ENCODE measurements at places on chromosomes 16 and 17.

DNA sequence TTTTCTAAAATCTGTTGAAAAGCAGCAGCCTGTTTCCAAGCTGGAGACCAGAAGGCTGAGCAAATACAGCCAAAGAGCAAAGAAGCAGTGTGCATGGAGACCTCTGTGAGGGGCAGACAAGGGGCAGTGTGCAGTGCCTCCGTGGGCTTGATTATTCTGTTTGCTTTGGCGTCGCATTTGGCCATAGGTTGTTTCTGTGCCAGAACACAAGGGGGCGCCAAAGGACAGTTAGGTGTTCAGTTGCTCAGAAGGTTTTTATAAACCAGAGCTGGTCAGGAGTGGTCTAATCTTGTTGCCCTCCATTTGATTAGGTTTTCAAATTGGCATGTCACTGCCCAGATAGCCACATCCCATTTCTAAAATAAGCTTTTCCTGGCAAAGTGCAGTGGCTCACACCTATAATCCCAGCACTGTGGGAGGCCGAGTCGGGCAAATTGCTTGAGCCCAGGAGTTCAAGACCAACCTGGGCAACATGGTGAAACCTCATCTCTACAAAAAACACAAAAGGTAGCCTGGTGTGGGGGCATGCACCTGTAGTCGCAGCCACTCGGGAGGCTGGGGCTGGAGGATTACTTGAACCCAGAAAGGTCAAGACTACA, 10.6 kb downstream of the MYH3 start:
- DNase-seq = peak; percentile 60
- peaks cover 4% of the 10 kb centered on the region for H3K36me3 ChIP-seq
- H3K4me1 ChIP-seq = no peaks in the 10 kb centered on the region
- H3K27me3 ChIP-seq = no peaks in the 10 kb centered on the region
- no peak overlapping the region for H3K27ac ChIP-seq

DNA sequence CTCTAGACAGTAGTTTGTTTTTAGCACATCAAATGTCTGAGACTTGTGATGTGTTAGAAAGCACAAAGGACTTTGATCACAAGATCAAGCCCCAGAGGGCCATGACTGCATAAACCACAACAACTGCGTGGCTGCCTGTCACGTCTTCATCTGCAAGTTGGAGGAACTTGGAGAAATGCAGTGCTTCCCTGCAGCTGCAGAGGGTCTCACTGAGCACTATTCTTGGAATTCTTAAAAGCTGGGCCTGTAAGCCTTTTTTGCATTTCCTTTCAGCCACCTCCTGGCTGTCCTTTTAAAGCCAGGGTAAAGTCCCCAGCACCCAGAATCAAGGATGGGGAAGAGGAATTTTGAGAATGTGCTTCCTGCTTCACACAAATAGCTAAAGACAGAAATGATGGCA, 431.3 kb downstream of the MAF start:
- H3K27ac ChIP-seq = no peak overlapping the region
- DNase-seq = peak; percentile 11
- H3K4me1 ChIP-seq = peaks cover 14% of the 10 kb centered on the region
- no peak overlapping the region for H3K4me3 ChIP-seq

- no peak for DNase-seq
- H3K4me1 ChIP-seq = peaks cover 28% of the 10 kb centered on the region
- no peaks in the 10 kb centered on the region for H3K36me3 ChIP-seq
- no peak overlapping the region for H3K4me3 ChIP-seq
- peaks cover 2% of the 10 kb centered on the region for H3K27me3 ChIP-seq
Measured at GRCh38 chr17:83195330-83196023, 116.1 kb downstream of the METRNL start.

GRCh38 chr17:6639586-6640535, 650 bp downstream of the KIAA0753 start:
- peaks cover 28% of the 10 kb centered on the region for H3K36me3 ChIP-seq
- H3K27ac ChIP-seq = peak overlapping the region; percentile 99
- peak overlapping the region; percentile 97 for H3K4me3 ChIP-seq
- H3K27me3 ChIP-seq = no peaks in the 10 kb centered on the region

- no peaks in the 10 kb centered on the region for H3K27me3 ChIP-seq
- no peak for DNase-seq
- H3K36me3 ChIP-seq = no peaks in the 10 kb centered on the region
- H3K4me1 ChIP-seq = no peaks in the 10 kb centered on the region
Measured at GRCh38 chr16:78996790-78997189, 603.7 kb downstream of the MAF start.

GRCh38 chr16:5460701-5461100, 363.1 kb upstream of the EEF2KMT start:
- no peaks in the 10 kb centered on the region for H3K4me1 ChIP-seq
- H3K36me3 ChIP-seq = no peaks in the 10 kb centered on the region
- H3K27me3 ChIP-seq = peaks cover 1% of the 10 kb centered on the region
- H3K27ac ChIP-seq = no peak overlapping the region
- H3K4me3 ChIP-seq = no peak overlapping the region
- no peak for DNase-seq

- no peaks in the 10 kb centered on the region for H3K36me3 ChIP-seq
- no peaks in the 10 kb centered on the region for H3K27me3 ChIP-seq
- no peak overlapping the region for H3K4me3 ChIP-seq
- no peak overlapping the region for H3K27ac ChIP-seq
Measured at GRCh38 chr17:73564843-73565242, 79.4 kb downstream of the SDK2 start.

DNA sequence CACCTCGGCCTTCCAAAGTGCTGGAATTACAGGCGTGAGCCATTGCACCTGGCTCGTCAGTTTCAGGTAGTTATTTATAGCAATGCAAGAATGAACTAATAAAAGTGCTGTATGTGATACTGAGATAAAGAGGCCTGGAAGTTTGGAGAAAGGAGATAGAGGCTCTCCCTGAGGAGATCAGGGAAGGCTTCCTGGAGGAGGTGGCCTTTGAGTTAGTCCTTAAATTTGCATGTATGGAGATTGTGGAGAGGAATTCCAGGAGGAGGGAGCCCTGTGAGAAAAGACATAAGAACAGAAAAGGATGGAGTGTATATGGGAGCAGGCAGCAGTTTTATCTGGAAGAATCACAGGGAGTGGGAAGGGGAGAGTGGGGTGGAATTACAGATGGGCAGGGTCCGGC, 276.6 kb upstream of the EEF2KMT start:
- no peak for DNase-seq
- H3K27ac ChIP-seq = no peak overlapping the region
- no peaks in the 10 kb centered on the region for H3K36me3 ChIP-seq
- no peaks in the 10 kb centered on the region for H3K4me1 ChIP-seq

GRCh38 chr16:57822856-57823255, 20.6 kb upstream of the KIFC3 start:
- H3K27me3 ChIP-seq = peaks cover 12% of the 10 kb centered on the region
- DNase-seq = no peak
- H3K4me1 ChIP-seq = no peaks in the 10 kb centered on the region
- no peak overlapping the region for H3K27ac ChIP-seq
- H3K4me3 ChIP-seq = no peak overlapping the region

- H3K27me3 ChIP-seq = peaks cover 4% of the 10 kb centered on the region
- H3K4me3 ChIP-seq = no peak overlapping the region
- H3K4me1 ChIP-seq = no peaks in the 10 kb centered on the region
- no peaks in the 10 kb centered on the region for H3K36me3 ChIP-seq
Measured at GRCh38 chr16:66070140-66070917, 296.2 kb upstream of the CDH5 start.

- no peak for DNase-seq
- H3K36me3 ChIP-seq = peaks cover 52% of the 10 kb centered on the region
- no peak overlapping the region for H3K27ac ChIP-seq
- no peaks in the 10 kb centered on the region for H3K4me1 ChIP-seq
- no peaks in the 10 kb centered on the region for H3K27me3 ChIP-seq
- no peak overlapping the region for H3K4me3 ChIP-seq
Measured at GRCh38 chr17:37261286-37261685, 114.5 kb upstream of the C17orf78 start.

- no peaks in the 10 kb centered on the region for H3K4me1 ChIP-seq
- H3K27me3 ChIP-seq = no peaks in the 10 kb centered on the region
- no peak for DNase-seq
- H3K27ac ChIP-seq = no peak overlapping the region
- H3K4me3 ChIP-seq = no peak overlapping the region
- H3K36me3 ChIP-seq = no peaks in the 10 kb centered on the region
Measured at GRCh38 chr16:7185689-7186088, 147.0 kb upstream of the RBFOX1 start.

GRCh38 chr16:81493755-81494433, 49.3 kb downstream of the CMIP start:
- H3K36me3 ChIP-seq = peaks cover 2% of the 10 kb centered on the region
- no peak overlapping the region for H3K4me3 ChIP-seq
- peak overlapping the region; percentile 1 for H3K27ac ChIP-seq
- no peaks in the 10 kb centered on the region for H3K27me3 ChIP-seq
- peaks cover 14% of the 10 kb centered on the region for H3K4me1 ChIP-seq

GRCh38 chr17:57078274-57078673, 6.8 kb upstream of the AKAP1 start:
- H3K4me1 ChIP-seq = peaks cover 6% of the 10 kb centered on the region
- peaks cover 27% of the 10 kb centered on the region for H3K27me3 ChIP-seq
- no peak for DNase-seq
- H3K36me3 ChIP-seq = no peaks in the 10 kb centered on the region

- H3K27me3 ChIP-seq = peaks cover 7% of the 10 kb centered on the region
- no peak overlapping the region for H3K4me3 ChIP-seq
- H3K4me1 ChIP-seq = no peaks in the 10 kb centered on the region
- H3K27ac ChIP-seq = no peak overlapping the region
- no peak for DNase-seq
- no peaks in the 10 kb centered on the region for H3K36me3 ChIP-seq
Measured at GRCh38 chr17:42167807-42168206, 13.0 kb upstream of the RAB5C start.

DNA sequence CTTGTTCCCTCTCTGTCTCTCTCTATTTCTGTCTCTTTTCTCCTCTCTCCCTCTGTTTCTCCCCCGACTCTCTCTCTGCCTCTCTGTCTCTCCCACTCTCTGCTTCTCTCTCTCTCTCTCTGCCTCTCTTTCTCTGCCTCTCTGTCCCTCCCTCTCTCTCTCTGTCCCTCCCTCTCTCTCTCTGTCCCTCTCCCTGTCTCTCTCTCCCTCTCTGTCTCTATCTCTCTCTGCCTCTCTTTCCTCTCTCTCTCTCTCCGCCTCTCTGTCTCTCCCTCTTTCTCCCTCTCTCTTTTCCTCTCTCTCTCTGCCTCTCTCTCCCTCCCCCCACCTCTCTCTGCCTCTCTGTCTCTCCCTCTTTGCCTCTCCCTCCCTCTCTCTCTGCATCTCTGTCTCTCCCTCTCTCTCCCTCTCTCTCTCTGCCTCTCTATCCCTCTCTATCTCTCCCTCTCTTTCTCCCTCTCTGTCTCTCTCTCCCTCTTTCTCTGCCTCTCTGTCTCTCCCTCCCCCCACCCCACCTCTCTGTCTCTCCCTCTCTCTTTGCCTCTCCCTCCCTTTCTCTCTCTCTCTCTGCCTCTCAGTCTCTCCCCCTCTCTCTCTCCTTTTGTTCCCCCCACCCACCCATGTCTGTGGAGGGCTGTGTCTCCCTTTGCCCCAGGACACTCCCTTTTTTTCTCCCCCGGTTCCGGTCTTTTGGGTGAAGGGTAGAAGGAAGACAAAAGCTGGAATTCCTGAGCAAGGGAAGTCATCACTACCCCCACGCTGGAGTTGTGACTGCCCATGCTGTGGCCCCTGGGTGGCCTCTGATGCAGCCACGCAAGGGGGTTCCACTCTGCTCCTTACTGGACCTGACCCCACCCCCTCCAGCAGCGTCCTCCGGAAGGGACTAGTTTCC, 27.1 kb upstream of the MGAT5B start:
- no peak overlapping the region for H3K27ac ChIP-seq
- H3K27me3 ChIP-seq = peaks cover 45% of the 10 kb centered on the region
- no peak overlapping the region for H3K4me3 ChIP-seq
- H3K4me1 ChIP-seq = peaks cover 18% of the 10 kb centered on the region

DNA sequence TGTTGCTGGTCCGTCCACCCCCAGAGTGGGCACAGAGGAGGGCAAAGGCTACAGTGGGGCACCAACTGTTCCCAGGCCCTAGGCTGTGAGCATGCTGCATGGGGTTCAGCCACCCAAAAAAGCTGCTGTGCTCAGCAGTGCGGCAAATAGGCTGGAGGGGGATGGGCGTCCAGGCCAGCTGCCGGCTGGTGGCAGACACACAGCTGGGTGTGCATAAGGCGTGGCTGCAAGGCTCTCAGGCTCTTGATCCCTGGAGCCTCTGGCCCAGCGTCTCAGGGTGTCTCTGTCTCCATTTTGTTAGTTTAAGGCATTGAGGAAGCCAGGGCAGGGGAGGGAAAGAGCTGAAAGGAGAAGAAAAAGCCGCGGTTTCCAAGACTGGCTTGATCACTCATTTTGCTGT, 8.8 kb downstream of the RPL19 start:
- H3K27ac ChIP-seq = no peak overlapping the region
- DNase-seq = no peak
- peaks cover 12% of the 10 kb centered on the region for H3K27me3 ChIP-seq
- H3K4me1 ChIP-seq = peaks cover 16% of the 10 kb centered on the region

- peaks cover 13% of the 10 kb centered on the region for H3K27me3 ChIP-seq
- DNase-seq = peak; percentile 90
- H3K4me3 ChIP-seq = peak within 1 kb of the TSS; percentile 86
- peaks cover 11% of the 10 kb centered on the region for H3K36me3 ChIP-seq
Measured at GRCh38 chr16:2205104-2205966, at the start of gene MLST8. TSS of gene MLST8 (plus strand) at chr16:2205454. CDS start at chr16:2206086, 632 bp downstream.

DNA sequence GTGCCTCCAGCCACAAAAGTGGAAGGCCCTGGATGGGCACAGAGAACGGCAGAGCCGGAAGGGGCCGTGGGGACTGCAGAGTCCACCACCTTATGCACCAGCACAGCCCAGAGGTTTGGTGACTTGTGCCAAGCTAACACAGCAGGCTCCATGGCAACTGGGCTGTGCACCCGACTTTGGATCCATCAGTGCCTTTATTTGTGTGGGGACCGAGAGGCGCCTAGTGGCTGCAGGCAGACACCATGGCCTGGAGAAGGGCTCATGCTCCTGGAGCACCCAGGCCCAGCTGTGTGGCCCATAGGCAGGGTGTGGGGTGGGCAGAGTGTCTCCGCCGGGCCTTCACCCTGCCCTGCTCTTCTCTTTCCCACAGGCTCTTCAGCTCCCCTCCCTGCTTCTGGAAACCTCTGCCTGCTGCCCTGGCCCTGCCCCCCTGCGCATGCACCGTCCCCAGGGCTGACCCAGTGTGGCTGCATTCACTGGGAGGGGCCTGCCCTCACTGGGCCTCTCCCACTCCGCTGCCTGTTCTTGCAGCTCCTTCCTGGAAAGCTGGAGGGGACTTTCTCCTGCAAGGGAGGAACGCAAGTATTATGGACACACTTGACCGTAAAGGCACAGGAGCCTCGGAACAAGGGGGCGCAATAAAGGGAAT, 10.1 kb downstream of the C16orf90 start:
- H3K27ac ChIP-seq = no peak overlapping the region
- DNase-seq = no peak
- no peak overlapping the region for H3K4me3 ChIP-seq
- H3K27me3 ChIP-seq = no peaks in the 10 kb centered on the region

Measured in activated T-helper 1 cell treated with anti-CD3 and anti-CD28 coated beads, Interleukin-12 subunit alpha, Interleukin-12 subunit beta, Interleukin-2, Interleukin-4 antibody, amounts not matched to agents 30 ng/mL and 10 ng/mL and 1 ng/mL, durations not matched to agents 14 hours and 24 hours and 36 hours (primary cell).